Fibroblast of lung (primary cell): ENCODE measurements at places on chromosomes 2 and 18. TPM values are rescaled to one million over a fixed set of nuclear protein-coding genes. Genes with fewer than 3 reads are reported as not detected.

The ZNF638 gene
- total RNA-seq, result 125 and 190 TPM in 2 replicates

The CHRND gene
- total RNA-seq, result not detected in 2 replicates

The EFR3B gene
- total RNA-seq, result 0.50 and 0.51 TPM in 2 replicates

The SCYGR8 gene
- not detected in 2 replicates for total RNA-seq

The MYCN gene
- total RNA-seq, result not detected in 2 replicates

The ARHGEF4 gene
- total RNA-seq, result 0.83 and 1.5 TPM in 2 replicates

The KIF5C gene
- total RNA-seq, result 0.17 and 0.51 TPM in 2 replicates

The ZNF385B gene
- total RNA-seq, result under 0.01 TPM in 1 of 2 replicates, not detected in the other

The CENPA gene
- total RNA-seq, result 1.8 and 9.7 TPM in 2 replicates

The MEP1B gene
- total RNA-seq, result under 0.01 TPM in 2 replicates

The ALKAL2 gene
- total RNA-seq, result 0.17 TPM in 1 of 2 replicates, not detected in the other

The IGFBP2 gene
- 32.6 and 36.3 TPM in 2 replicates for total RNA-seq

The ATP8B1 gene
- 53.4 and 109 TPM in 2 replicates for total RNA-seq

The ZNF396 gene
- total RNA-seq, result 2.8 and 5.0 TPM in 2 replicates

The ANKRD62 gene
- total RNA-seq, result not detected in 2 replicates

The CFC1 gene
- not detected in 2 replicates for total RNA-seq

The CRYBA2 gene
- not detected in 2 replicates for total RNA-seq

The ALPP gene
- not detected in 2 replicates for total RNA-seq

The LIPG gene
- total RNA-seq, result 0.50 and 1.0 TPM in 2 replicates

The DES gene
- total RNA-seq, result 34.7 and 69.3 TPM in 2 replicates

The RIT2 gene
- total RNA-seq, result not detected in 2 replicates

The MATN3 gene
- total RNA-seq, result 0.51 and 2.3 TPM in 2 replicates

The SH3RF3 gene
- total RNA-seq, result 6.7 and 10.1 TPM in 2 replicates

The SERPINB10 gene
- not detected in 2 replicates for total RNA-seq

The GCKR gene
- total RNA-seq, result 0.26 and 0.50 TPM in 2 replicates

The HOXD13 gene
- not detected in 2 replicates for total RNA-seq

The DNPEP gene
- 69.9 and 72.5 TPM in 2 replicates for total RNA-seq

The TUBA4B gene
- not detected in 2 replicates for total RNA-seq

The ONECUT2 gene
- total RNA-seq, result under 0.01 TPM in 2 replicates

The IKZF2 gene
- 8.2 and 17.2 TPM in 2 replicates for total RNA-seq

The LYPD6B gene
- total RNA-seq, result not detected in 2 replicates

The EGR4 gene
- total RNA-seq, result under 0.01 TPM in 1 of 2 replicates, not detected in the other

The ADCY3 gene
- total RNA-seq, result 33.0 and 33.4 TPM in 2 replicates

The SAG gene
- not detected in 2 replicates for total RNA-seq

The ABCG5 gene
- not detected in 2 replicates for total RNA-seq

The RTP5 gene
- total RNA-seq, result not detected in 2 replicates
